ENCODE measurements at places on chromosomes 5 and 9. TPM values are rescaled to one million over a fixed set of nuclear protein-coding genes. Genes with fewer than 3 reads are reported as not detected.

GRCh38 chr5:72834924-72835323 is 18.5 kb downstream of the TNPO1 start:
- DNase-seq: no peak
- no peak overlapping the region for H3K4me3 ChIP-seq
- H3K27ac ChIP-seq: no peak overlapping the region
- H3K36me3 ChIP-seq: no peaks in the 10 kb centered on the region
- H3K4me1 ChIP-seq: peaks cover 5% of the 10 kb centered on the region
- H3K27me3 ChIP-seq: no peaks in the 10 kb centered on the region

The FGD3 gene
- 60.4 TPM for total RNA-seq

GRCh38 chr5:141914199-141914743 is 9.4 kb upstream of the DELE1 start:
- no peak overlapping the region for H3K27ac ChIP-seq
- H3K4me3 ChIP-seq: peak overlapping the region; percentile 45
- DNase-seq: peak; percentile 93
- H3K4me1 ChIP-seq: peaks cover 24% of the 10 kb centered on the region
- no peaks in the 10 kb centered on the region for H3K36me3 ChIP-seq
- H3K27me3 ChIP-seq: no peaks in the 10 kb centered on the region

- no peak overlapping the region for H3K4me3 ChIP-seq
- H3K27me3 ChIP-seq: no peaks in the 10 kb centered on the region
- H3K36me3 ChIP-seq: peaks cover 67% of the 10 kb centered on the region
- no peak for DNase-seq
- H3K4me1 ChIP-seq: no peaks in the 10 kb centered on the region
These were observed 25.9 kb downstream of the ARPC5L start for GRCh38 chr9:124887832-124888231.

DNA sequence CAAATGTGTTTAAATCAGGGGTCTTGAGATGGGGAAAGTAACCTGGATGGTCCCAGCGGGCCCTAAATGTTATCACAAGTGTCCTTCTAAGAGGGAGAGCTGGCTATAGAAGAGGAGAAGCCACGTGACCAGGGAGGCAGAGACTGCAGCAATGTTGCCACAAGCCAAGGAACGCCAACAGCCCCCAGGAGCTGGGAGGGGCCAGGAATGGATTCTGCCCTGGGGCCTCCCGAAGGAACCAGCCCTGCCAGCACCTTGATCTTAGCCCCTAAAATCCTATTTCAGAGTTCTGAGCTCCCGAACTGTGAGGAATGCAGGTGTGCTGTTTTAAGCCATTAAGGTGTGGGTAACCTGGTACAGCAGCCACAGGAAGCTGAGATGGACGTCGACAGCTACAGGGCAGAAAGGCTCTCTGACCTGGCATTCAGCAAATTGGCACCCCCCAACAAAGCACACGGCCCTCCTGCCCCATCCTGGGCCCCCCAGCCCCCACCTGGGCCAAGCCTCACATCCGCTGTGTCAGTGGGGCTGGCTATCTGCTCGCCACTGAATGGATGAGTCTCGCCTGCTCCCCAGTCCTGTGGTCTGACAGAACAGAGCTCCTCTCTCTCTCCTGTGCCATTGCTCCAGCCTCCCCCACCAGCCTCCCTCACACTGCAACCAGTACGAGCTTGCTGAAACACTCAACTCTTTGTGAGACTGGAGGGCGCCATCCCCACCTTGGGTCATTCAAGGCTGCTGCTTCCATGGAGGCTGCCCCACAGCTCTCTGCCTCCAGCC is 78.8 kb downstream of the ADAMTS2 start:
- no peak overlapping the region for H3K27ac ChIP-seq
- H3K27me3 ChIP-seq: no peaks in the 10 kb centered on the region
- peaks cover 77% of the 10 kb centered on the region for H3K4me1 ChIP-seq

- H3K27ac ChIP-seq: no peak overlapping the region
- H3K4me1 ChIP-seq: peaks cover 40% of the 10 kb centered on the region
- no peaks in the 10 kb centered on the region for H3K36me3 ChIP-seq
- H3K4me3 ChIP-seq: no peak overlapping the region
These were observed 2.3 kb downstream of the ALAD start for GRCh38 chr9:113398796-113399195.

DNA sequence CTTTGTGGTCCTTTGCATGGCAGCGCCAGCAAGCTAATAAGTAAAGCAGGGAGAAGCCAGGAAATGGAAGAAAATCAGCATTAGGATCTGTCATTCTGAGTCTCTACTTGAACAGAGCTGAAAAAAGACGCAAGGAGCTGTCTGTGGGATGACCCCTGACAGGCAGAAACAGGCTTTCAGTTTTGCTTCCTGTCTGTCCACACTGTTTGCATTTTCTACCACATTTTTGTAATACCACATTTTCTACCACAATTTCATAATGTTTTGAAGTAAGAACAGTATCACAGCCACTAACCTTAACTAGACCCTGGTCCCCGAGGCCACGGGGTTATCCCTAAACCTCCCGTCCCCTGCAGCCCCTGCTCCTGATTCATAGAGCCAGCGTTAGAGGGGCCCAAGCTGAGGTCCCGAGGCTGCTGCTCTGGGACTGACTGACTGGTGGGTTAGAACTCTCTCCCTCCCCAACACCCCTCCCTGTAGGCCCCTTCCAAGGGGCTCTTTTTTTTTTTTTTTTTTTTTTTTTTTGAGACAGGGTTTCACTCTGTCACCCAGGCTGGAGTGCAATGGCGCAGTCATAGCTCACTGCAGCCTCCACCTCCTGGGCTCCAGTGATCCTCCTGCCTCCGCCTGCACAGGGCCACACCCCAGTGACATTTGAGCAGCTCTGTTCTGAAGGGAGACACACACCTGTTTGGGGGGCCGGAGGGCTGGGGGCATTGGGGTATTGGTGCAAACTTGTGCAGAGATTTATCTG is 4.0 kb upstream of the CLIC3 start:
- DNase-seq: no peak
- H3K27ac ChIP-seq: peak overlapping the region; percentile 84
- H3K27me3 ChIP-seq: no peaks in the 10 kb centered on the region
- H3K4me3 ChIP-seq: no peak overlapping the region
- H3K36me3 ChIP-seq: no peaks in the 10 kb centered on the region

The PCDHGA5 gene
- total RNA-seq: 1.4 TPM

- H3K4me1 ChIP-seq: peaks cover 4% of the 10 kb centered on the region
- H3K27ac ChIP-seq: no peak overlapping the region
- H3K4me3 ChIP-seq: no peak overlapping the region
- DNase-seq: peak; percentile 84
- peaks cover 38% of the 10 kb centered on the region for H3K36me3 ChIP-seq
- H3K27me3 ChIP-seq: no peaks in the 10 kb centered on the region
These were observed 54.5 kb downstream of the STK10 start for GRCh38 chr5:172133359-172134029.

The NME5 gene
- not detected for total RNA-seq

DNA sequence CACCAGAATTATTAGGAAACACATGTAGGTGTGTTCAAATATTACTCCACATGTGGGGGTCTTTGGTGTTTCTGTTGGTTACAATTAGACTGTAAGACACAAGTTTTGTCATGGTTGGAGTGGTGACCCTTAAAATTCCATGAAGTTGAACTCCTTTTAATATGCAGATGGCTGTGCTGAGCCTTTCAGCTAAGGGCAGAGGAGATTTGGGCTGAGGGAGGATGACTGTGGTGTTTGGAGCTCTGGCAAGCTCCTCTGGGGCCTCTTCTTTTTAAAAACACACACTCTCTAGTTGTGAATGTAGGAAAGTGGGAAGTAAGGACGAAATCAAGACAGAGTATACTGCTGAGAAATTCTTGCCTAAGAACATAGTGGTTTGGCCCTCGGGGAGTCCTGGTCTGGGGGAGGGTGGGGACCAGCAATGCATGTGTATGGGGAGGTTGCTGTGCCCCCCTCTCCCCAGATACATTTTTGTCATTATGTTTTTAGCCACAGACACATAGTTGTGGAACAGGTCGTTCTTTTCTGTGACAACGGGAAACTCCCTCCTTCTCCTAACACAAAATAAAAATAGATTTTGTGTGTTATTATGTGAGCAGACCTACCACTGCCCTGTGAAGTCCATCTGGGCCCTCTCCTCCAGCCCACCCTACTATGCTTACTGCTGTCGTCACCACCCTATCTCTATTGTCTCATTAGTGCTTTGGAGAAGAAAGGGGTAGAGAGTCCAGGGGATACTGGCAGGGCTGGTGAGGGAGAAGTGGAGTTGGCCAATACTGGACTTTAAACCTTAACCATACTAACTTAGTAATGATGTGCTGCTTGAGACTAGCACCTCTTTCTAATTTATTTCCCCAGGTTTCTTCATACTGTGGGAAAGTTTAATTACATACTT is 10.0 kb downstream of the SMARCA2 start:
- H3K4me3 ChIP-seq: no peak overlapping the region
- DNase-seq: no peak
- no peaks in the 10 kb centered on the region for H3K27me3 ChIP-seq

DNA sequence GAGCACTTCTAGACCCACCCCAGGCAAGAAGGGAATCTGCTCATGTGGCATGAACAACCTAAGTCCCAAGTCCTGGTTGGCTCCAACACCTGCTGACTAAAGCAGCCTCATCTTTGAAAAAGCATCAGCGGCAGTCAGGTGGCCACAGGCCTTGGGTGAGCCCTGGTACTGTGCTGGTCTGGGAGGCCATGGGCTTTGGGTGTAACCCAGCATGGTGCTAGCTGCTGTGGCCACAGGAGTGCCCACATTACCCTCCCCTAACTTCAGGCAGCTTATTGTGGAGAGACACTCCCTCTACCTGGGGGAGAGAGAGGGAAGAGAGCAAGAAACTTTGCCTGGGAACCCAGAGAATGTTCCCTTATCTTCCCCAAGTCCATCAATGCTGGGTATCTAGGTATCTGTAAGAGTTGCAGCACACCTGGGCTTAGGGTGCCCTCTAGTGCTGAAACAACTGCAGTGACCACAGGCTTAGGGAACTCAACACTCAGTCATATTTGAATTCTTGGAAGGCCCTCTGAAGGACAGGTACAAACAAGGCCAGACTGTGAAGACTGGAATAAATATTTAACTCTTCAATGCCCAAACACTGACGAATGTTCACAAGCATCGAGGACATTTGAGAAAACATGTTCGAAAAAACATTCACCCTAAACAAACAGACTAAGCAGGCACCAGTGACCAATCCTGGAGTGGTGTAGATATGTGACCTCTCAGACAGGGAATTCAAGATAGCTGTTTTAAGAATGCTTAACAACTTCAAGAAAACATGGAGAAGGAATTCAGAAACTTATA is 69.9 kb upstream of the OR2K2 start:
- H3K27me3 ChIP-seq: no peaks in the 10 kb centered on the region
- no peak overlapping the region for H3K27ac ChIP-seq
- H3K36me3 ChIP-seq: no peaks in the 10 kb centered on the region
- no peaks in the 10 kb centered on the region for H3K4me1 ChIP-seq
- H3K4me3 ChIP-seq: no peak overlapping the region
- DNase-seq: no peak

The GGTA1 gene
- 12.5 TPM for total RNA-seq

GRCh38 chr9:7297521-7297920 is 502.1 kb downstream of the DMAC1 start:
- DNase-seq: no peak
- H3K27ac ChIP-seq: no peak overlapping the region
- no peaks in the 10 kb centered on the region for H3K4me1 ChIP-seq
- H3K4me3 ChIP-seq: no peak overlapping the region
- no peaks in the 10 kb centered on the region for H3K27me3 ChIP-seq
- H3K36me3 ChIP-seq: no peaks in the 10 kb centered on the region

- H3K36me3 ChIP-seq: peaks cover 37% of the 10 kb centered on the region
- no peak overlapping the region for H3K4me3 ChIP-seq
- DNase-seq: no peak
- no peaks in the 10 kb centered on the region for H3K4me1 ChIP-seq
- no peaks in the 10 kb centered on the region for H3K27me3 ChIP-seq
These were observed 38.4 kb downstream of the EGR1 start for GRCh38 chr5:138503487-138504270.

The ARL14EPL gene
- 2.9 TPM for total RNA-seq

The IRX2 gene
- not detected for total RNA-seq

The GKAP1 gene
- total RNA-seq: 6.0 TPM

DNA sequence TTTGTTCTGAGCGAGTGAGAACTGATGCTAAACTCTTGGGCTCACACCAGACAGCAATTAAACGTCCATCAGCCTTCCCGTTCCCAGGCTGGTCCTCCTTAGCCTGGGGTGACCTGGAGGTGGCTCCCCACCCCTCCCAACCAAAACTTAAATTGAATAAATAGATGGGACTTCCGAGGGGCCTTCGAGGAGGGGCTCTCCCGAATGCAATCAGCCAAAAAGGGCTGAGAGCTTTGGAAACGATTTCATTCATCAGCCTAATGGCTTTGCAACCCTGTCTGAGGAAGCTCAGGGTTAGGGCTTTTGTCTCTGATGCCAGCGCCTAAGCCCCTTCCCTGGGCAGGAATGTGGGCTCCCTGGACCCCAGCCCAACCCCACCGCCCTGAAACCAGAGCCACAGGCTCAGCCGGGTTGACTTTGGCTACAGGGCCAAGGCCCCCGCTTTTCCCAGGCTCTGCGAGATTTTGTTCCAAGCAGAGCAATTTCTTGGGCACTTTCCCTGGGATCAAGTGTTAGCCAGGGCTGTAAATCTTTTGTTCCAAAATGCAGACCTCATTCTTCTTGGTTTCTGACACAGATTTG is 29.2 kb downstream of the LHX3 start:
- H3K36me3 ChIP-seq: no peaks in the 10 kb centered on the region
- no peaks in the 10 kb centered on the region for H3K4me1 ChIP-seq
- no peak overlapping the region for H3K4me3 ChIP-seq
- no peak for DNase-seq
- H3K27ac ChIP-seq: no peak overlapping the region

The MLANA gene
- total RNA-seq: not detected

DNA sequence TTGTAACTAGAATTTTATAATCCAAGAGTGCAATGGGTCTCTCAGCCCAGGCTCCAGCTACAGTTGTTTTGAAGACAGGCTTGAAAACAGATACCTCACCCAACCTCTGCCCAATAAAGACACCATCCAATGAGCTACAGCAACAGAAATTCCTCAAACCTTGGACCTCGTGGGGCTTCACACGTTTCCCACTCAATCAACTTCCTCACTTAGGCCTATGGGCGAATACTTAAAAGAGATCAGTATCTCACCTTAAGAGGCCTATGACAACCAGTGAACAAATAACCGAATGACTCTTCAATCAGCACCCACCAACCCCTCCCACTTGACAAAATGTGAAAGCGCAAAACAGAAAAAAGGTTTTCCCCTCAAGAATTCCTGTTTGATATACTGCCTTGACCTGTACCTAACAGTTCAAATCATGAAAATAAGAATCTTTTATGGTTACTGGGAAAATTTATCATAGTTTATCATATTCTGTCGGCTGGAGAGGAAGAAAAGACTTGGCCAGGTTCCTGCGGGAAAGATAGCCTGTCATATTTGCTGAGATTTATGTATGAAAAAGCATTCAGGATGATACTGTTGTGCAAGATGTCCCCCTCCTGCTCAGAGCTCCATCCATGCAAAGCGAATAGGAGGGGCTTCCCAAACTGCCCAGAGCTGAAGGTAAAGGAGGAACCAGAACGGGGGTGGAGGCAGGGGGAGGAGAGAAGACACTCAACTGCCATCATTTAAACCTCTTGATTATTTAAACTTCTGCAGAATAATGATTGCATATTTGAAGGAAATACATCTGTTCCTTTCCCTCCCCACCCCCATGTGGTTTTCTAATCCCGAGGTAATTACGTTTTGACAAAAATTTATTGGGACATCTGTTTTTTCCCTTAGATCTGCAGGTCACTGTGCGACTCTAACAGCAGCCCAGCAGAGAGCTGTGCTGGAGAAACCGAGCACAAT is 256.3 kb downstream of the NFIB start:
- H3K27me3 ChIP-seq: no peaks in the 10 kb centered on the region
- H3K36me3 ChIP-seq: no peaks in the 10 kb centered on the region
- H3K4me3 ChIP-seq: no peak overlapping the region
- H3K27ac ChIP-seq: no peak overlapping the region
- no peaks in the 10 kb centered on the region for H3K4me1 ChIP-seq
- no peak for DNase-seq

The N4BP3 gene
- total RNA-seq: 5.1 TPM

The AIF1L gene
- total RNA-seq: 273 TPM

The GARNL3 gene
- total RNA-seq: 6.6 TPM

Measured in spleen (tissue), 13 donors.